ENCODE measurements at places on chromosomes 5 and 9.

GRCh38 chr5:71456362-71456743 lies 902 bp downstream of the BDP1 start:
- no peak for DNase-seq

GRCh38 chr5:141510160-141510559 lies 21.3 kb downstream of the PCDHGC5 start:
- DNase-seq: no peak

GRCh38 chr9:121837113-121837961 lies 185.9 kb downstream of the DAB2IP start:
- DNase-seq: no peak

GRCh38 chr5:93960042-93960441 lies 218.6 kb upstream of the POU5F2 start:
- DNase-seq: no peak

- DNase-seq: no peak
These were observed 10.4 kb downstream of the SWI5 start for GRCh38 chr9:128286440-128286839.

Measured in stimulated activated naive CD8-positive, alpha-beta T cell treated with anti-CD3 and anti-CD28 coated beads, Interleukin-15, amount 100 ng/mL, for 72 hours (primary cell).